Activated CD4-positive, alpha-beta T cell treated with anti-CD3 and anti-CD28 coated beads for 4 hours (primary cell): ENCODE measurements at places on chromosomes 1 and 21.

- DNase-seq, result no peak
Observed at GRCh38 chr1:166080967-166081870, 85.6 kb downstream of the FAM78B start.

DNA sequence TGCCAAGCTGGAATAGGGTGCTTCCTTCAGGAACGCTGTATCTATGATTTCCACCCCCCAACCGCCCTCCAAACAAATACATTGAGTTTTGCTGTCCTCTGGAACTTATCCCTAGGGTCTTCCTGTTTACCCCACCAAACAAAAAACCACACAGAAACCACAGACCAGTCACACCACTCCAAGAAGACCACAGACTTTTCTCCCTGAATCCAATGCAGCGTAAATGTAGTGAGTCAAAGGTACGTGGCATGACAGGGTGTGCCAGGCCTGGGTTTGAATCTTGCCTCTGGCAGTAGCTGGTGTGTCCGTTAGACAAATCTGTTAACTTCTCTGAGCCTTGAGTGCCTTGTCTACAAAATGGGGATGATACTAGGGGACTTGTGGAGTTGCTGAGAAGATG, 27.8 kb downstream of the ASAP3 start:
- DNase-seq, result no peak

DNA sequence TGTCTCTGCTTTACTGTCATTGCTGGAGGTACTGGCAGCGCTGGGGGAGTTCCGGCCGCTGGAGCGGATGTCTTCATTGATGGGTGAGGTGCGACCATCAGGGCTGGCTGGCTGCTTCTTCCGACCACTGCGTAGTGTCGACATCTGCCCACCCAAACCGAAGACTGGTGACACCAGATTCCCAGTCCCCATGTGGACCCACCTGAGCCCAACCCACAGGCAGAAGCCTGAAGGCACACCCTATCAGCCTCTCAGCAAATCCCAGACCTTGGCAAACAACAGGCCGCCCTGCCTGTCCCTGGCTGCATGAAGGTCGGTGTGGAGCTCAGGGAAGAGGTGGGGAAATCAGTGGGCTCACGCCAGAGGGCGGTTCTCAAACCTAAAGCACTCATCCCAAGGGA, 44.8 kb downstream of the SLC45A1 start:
- DNase-seq, result no peak

GRCh38 chr1:83787246-83787998, 211.5 kb downstream of the TTLL7 start:
- no peak for DNase-seq

DNA sequence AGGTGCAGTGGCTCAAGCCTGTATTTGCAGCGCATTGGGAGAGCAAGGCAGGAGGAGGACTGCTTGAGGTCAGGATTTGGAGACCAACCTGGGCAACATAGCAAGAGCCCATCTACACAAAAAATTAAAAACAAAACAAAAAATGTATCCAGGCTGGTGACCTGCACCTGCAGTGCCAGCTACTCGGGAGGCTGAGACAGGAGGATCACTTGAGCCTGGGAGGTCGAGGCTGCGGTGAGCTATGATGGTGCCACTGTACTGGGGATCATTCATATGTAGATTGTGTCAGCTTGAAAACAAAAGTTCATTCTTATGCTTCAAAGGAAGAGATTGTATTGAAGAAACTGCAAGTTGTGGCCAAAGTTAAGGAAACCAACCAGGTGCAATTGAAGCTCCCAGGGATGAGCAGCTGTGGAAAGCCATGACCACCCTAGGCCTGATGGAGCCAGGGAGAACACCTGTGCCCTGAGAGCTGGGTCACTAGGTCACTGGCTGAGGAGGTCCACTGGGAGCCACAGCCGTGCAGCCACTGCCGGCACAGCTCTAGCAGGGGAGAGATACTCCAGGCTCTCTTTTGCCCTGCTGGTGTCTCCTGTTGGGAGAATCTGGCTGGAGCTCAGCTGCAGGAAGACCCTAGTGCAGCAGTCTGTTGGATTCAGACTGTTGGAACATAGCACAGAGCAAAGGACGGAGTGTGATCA, 13.3 kb upstream of the BRWD1 start:
- DNase-seq, result no peak
